ENCODE measurements at places on chromosomes 11 and 22.
A peak's percentile ranks its signal among the peaks of the same experiment; 100 is the strongest.

DNA sequence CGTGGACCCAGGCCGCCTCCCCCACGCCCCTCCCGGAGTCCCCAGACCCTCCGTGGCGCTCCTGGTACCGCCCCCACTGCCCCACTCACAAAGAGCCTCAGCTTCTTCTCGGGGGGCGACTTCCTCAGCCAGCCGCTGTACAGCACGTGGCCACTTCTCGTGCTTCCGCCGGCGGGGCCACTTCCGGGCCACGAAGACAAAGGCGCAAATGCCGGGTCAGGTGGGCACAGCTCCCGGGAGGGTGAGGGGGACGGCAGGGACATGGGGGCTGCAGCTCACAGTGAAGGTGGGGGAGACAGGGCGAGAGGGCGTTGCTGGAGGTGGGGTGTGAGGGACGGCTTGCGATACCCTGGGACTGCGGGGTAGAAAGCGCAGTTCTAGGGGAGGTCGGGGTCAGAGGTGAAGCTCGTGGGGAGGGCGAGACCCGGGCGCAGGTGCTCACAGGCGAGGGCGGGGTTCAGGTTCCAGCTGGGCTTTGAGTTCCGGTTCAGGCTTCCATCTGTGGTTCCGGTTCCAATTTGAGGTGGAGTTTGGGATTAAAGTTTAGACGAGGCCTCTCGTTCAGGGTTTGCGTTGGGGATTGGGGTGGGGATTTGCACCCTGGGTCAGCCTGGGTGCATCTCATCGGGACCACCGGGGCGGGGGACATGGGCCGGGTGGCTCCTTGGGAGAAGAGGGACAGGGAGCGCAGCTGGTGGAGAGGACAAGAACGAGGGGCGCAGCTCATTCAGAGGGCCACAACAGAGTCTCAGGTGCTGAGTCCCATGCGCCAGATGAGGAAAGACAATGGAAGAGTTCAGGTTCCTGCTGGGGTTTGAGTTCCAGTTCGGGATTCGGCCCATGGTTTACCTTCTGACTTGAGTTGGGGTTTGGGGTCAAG lies at the start of gene GAB4:
TSS of gene GAB4 (minus strand) at position 371 of the 880 bp plus-strand sequence. CDS start at position 263, 108 bp downstream.
- DNase-seq: no peak

DNA sequence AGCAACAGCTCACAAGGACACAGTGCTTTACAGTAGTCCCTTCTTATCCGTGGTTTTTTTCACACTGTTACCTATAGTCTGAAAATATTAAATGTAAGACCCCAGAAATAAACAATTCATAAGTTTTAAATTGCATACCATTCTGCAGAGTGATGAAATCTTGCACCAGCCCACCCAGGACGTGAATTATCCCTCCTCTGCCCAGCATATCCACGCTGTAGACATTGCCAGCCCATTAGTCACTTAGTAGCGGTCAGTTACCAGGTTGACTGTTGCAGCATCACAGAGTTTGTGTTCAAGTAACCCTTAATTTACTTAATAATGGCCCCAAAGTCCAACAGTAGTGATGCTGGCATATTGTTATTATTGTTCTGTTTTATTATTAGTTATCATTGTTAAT lies 3.6 kb downstream of the CLTCL1 start:
- DNase-seq: no peak

GRCh38 chr11:4508886-4509285 lies 26.4 kb downstream of the OR52K1 start:
- no peak for DNase-seq

GRCh38 chr11:47327025-47327424 lies 25.5 kb downstream of the MYBPC3 start:
- no peak for DNase-seq

DNA sequence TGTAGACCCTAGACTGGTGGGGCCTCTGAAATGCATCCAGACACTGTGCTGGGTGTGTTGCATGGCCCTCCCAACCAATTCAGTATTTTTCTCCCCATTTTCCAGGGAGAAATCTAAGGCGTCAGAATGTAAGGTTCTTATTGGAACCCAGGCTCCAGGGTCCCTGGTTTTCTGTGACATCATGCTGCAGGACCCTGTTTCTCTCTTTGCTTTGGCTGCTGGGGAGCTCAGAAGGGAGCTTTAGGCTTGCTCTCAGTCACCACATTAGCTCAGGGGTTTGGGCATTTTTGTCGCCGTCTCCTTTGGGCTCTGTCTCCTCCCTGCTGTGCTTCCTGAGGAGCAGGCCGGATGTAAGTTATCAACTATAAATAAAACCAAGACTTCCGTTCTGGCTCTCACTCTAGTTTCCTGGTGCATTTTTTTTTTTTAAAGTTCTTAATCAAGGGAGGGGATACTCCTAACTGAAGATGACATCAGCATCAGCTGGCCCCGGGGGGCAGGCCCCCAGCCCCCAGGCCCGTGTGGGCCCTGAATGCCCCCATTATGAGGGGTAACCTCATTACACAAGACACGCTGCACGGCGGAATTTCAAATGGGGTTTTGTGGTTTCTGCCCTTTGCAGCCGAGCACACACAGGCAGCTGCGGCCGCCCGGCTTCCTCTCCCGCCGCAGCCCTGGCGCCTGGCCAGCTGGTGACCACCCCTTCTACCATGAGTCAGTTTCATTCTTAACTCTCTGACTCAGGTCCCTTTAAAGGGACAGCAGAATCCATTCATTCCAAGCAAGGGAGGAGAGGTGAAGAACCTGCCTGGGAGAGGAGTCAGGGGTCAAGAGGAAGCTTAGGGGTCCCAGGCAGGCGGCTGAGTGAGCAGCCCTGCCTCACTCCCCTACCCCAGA lies 3.2 kb downstream of the MYEOV start:
- no peak for DNase-seq

GRCh38 chr11:81787584-81788049 lies 946.0 kb downstream of the FAM181B start:
- peak; percentile 73 for DNase-seq

DNA sequence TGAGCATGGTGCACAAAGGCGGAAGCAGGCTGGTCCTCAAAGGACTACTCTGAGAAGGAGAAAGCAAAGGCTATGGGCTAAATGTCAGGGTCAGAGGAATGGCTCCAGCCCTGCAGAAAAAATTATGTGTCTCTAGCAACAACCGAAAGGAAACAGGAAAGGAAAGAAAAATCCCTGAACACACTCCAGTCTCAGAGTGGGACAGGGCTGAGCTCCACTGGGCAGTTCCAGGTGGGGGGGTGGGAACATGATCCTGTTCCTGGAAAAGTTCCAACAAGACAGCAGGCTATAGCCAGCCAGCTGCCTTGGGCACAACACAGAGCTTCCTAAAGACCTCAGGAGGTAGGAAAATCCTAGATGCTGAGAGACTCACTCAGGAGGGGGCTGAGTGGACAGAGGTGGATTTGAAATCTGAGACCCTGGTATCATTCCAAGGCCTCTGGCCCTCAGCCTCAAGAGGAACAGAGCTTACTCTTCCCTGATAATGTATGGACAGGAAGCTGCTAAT lies 1088.2 kb downstream of the TBC1D22A start:
- DNase-seq: peak; percentile 59

DNA sequence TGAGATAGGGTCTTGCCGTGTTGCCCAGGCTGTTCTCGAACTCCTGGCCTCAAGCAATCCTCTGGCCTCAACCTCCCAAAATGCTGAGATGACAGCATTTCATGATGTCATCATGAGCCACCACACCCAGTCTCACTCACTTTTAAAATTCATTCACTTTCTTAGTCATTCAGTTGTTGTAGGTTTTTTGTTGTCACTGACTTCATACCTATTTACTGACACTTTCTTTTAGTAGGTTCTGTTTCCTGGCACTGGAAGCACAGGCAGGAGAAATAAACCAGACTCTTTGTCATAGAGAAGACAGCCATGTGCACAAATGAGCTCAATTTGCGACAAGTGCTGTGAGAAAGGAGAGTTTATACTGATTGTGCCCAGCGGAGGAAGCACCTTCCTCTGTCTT lies 10.5 kb downstream of the ART5 start:
- DNase-seq: no peak

DNA sequence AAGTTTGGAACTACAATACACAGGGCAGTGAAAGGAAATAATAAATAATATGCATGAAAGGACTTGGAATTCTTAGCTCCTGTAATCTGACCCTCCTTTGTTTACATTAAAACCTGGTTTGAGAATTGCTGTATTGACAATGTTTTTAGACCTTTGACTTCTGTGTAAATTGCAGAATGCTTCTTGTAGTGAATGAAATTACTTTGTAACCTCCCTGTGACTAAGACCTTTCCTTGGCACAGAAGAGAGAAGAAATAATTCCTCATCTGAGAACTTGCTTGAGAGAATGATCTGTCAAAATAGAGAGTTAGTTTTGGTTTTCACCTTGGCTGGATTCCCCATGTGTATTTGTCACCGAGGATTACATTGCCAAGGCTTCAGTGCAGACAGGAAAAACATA lies 640.0 kb upstream of the ANO5 start:
- peak; percentile 69 for DNase-seq

DNA sequence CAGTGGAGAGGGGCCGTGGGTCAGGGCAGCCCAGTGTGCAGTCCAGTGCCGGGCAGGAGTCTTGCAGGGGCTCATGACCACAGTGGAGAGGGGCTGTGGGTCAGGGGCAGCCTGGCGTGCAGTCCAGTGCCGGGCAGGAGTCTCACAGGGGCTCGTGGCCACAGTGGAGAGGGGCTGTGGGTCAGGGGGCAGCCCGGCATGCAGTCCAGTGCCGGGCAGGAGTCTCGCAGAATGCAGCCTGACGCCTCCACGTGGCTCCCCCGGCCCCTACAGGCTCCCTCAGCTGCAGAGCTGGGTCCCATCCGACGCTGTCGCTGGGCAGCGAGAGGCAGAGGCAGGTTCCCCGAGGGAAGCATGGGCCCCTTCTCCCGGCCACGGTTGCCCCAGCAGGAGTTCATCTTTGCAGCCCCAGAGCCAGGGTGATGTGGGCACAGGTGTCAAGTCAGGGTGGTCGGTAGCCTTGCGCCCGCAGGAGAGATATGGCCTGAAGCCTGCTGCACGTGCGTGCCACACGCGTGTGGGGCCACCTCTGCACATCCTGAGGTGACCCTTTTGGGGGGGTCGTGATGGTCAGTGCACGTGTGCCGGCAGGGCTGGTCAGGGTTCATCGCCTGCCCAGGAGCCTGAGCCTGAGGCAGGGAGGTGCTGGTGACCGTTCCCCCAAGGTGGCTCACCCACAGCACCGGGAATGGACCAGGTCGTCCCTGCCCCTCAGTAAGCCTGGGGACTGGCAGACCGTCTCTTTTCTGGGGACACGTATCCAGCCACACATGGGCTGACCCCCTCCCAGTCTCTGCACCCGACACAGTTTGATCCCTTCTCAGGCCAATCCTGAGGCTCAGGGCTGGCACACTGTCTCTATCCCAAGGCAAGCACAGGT lies 2.9 kb downstream of the IFITM5 start:
- no peak for DNase-seq

DNA sequence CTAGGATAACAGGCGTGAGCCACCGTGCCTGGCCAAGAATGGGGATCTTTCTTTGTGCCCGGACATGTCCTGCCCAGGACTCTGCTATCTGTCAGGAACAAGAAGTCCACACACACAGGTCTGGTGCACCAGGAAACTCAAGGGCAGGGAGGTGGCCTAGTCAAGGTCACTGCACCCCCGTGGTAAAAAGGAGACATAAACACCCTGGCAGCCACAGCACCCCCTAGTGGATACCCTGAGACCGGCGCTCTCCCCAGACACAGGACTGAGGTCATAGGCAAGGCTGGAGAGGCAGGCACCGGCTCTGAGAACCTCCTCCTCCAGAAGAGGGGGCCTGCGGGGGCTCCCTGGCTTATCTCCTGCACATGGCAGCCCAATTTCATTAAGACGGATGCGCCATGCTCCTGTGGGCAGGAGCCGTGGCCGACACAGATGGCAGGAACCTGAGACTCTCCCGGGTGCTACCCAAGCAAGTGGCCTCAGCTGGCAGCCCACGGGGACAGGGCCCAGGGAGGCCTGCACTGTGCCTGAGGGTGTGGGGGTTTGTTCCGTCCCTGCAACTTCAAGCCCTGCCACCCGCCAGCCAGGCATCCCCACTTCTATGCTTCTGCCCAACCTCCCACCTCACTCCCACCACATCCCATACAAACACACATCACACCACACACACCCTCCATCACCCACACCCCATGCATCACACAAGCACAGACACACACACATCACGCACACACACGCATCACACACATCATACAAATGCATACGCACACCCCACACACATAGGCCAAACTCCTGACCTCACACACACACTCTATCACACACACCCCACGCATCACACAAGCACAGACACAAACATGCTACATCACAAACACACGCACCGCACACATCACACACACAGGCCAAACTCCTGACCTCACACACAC lies 19.6 kb downstream of the MACROD1 start:
- no peak for DNase-seq

DNA sequence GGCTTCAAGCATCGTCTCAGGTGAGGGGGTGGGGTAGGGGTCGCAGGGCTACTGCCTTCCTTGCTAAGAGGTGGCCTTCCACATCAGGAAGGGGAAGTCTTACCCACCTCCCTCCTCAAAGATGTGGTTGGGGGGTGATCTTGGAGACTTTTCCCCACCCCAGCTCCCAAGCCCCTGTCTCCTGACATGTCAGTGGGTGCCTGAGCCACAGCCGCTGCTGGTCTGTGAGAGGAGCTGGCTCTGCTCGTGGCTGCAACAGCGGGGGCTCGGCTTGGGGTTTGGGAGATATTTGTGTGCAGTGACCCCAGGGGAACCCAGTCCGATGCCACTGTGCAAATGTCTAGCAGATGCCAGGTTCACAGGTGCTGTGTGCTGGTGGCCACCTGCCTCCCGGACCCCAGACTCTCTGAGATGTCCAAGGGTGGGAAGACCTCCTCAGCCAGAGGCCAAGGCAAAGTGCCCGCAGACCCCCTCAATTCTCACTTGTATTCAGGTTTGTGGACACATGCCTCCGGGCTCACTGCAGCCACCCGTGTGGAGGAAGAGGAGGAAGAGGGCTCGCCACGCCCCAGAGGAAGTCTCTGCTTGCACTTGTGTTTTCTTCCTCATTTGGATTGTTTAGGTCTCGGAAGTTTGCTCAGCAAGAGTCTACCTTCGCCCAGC lies 1.9 kb downstream of the KCNQ1 start:
- DNase-seq: no peak

GRCh38 chr11:12131943-12132789 lies 21.8 kb downstream of the MICAL2 start:
- DNase-seq: no peak

GRCh38 chr11:48101044-48101733 lies 115.4 kb upstream of the OR4B1 start:
- no peak for DNase-seq

- DNase-seq: no peak
Observed at GRCh38 chr22:33038836-33039235, 19.3 kb downstream of the SYN3 start.

- peak; percentile 94 for DNase-seq
Observed at GRCh38 chr11:118619444-118620197, 12.2 kb downstream of the PHLDB1 start.

- no peak for DNase-seq
Observed at GRCh38 chr11:57680552-57680874, 12.6 kb downstream of the ZDHHC5 start.

DNA sequence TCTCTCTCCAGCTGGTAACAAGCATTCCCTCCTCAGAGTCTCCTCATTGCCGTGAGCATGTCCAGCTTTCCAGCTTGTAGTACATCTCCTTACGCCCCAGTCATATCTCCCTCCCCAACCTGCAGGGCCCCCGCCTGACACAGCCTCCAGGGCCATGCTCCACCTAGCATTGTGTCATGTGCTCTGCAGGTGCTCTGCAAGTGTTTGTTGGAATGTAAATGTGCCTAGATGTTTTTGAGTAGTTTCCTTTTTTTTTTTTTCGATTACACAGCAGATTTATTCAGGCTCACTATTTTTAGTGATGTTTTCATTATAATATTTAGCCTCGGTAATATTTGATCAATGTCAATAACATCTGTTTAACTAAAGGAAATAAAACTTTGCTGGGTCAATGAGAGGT lies 82.5 kb downstream of the NCAM1 start:
- DNase-seq: no peak

GRCh38 chr11:3905080-3905953 lies 49.9 kb downstream of the STIM1 start:
- DNase-seq: no peak

Measured in NCI-H446 treated with DMSO at 0.1 percent for 48 hours (cell line).